ENCODE measurements at places on chromosomes 7 and 10. TPM values are rescaled to one million over a fixed set of nuclear protein-coding genes. Genes with fewer than 3 reads are reported as not detected.

- DNase-seq = no peak
Measured at GRCh38 chr10:14491811-14492210, 161.1 kb upstream of the FRMD4A start.

- DNase-seq = no peak
Measured at GRCh38 chr10:91511549-91512330, 101.6 kb downstream of the HECTD2 start.

GRCh38 chr10:114615600-114616007, 42.5 kb downstream of the ABLIM1 start:
- DNase-seq = peak; percentile 53

- no peak for DNase-seq
Measured at GRCh38 chr10:62386356-62387320, 12.5 kb downstream of the ZNF365 start.

GRCh38 chr10:34681933-34682332, 133.2 kb downstream of the PARD3 start:
- no peak for DNase-seq

DNA sequence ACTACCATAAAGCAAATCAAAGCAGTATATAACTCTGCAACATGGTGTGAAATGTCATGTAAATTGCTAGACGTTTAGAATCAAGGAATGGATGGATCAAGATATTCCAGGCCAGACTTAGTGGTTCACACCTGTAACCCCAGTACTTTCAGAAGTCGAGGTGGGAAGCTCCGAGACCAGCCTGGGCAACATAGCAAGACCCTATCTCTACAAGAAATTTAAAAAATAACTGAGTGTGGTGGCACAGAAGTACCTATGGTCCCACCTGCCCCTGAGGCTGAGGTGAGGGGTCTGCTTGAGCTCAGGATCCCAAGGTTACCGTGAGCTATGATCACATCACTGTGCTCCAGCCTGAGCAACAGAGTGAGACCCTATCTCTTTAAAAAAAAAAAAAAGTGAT, 2.8 kb upstream of the EZH2 start:
- DNase-seq = no peak

GRCh38 chr10:47047127-47047504, 135.9 kb downstream of the PTPN20 start:
- DNase-seq = no peak

DNA sequence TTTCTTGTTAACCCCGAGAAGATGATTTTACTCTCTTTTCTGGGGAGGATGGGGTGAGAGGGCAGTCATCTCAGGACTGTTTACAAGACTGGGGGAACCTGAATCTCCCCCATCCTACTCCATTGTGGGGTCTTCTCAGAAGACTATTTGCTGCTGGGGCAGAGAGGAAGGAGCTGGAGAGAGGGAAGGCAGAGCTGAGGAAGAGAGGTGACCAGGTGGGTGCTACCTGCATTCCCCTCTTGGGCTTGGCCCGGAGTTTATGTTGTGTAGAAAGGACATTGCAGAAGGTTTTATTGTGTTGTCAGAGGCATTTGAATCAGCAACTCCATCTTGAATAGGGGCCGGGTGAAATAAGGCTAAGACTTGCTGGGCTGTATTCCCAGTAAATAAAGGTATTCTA, 247.1 kb upstream of the GALNT17 start:
- no peak for DNase-seq

GRCh38 chr7:134690614-134691504, 44.2 kb downstream of the BPGM start:
- no peak for DNase-seq

GRCh38 chr7:28725045-28725642, 233.0 kb downstream of the TRIL start:
- DNase-seq = no peak

DNA sequence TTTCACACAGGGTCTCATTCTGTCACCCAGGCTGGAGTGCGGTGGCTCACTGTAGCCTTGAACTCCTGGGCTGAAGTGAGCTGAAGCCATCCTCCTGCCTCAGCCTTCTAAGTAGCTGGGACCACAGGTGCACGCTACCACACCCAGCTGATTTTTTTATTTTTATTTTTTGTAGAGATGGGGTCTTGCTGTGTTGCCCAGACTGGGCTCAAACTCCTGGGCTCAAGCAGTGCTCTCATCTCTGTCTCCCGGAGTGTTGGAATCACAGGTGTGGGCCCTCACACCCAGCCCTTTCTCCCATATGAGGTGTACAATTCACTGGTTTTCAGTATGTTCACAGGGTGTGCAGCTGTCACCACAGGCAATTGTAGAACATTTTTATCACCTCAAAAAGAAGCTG, 5.2 kb downstream of the INPP5A start:
- no peak for DNase-seq

DNA sequence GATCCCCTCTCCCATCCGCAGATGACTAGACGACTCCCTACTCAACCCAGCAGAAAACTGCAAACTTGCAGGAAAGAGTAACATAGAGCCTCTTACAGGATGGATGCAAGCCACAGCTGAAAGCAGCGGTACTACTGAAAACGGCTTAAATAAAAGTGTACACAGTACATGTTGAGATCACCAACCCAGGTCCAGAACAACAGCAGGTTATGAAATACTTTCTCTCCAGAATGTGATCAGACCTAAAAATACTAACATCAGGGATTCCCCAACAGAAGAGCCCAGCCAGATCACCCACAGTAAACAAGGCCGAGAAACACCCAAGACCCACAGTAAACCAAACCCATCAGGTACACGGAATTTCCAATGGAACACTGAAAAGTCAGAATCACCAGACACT, 13.2 kb downstream of the ATE1 start:
- no peak for DNase-seq

- no peak for DNase-seq
Measured at GRCh38 chr10:109156396-109156795, 766.9 kb downstream of the XPNPEP1 start.

GRCh38 chr10:43679509-43679908, 30.8 kb upstream of the ZNF32 start:
- DNase-seq = no peak

DNA sequence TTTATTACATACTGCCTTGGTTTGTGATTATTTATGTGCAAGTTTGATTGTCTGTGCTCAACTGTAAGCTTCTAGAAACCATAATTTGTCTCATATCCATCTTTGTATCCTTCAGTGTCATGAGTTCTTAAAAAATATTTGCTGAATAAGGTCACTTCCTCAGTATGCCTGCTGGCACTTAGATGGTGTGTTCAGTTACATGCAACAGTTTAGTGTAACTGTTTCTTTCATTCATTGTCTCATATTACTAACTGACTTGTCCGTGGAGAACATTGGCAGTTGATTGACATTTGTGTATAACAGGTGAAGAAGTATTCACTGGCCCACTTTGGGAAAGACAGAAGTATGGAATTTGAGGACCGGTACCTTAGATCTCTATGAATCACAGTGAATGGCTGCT, 236.9 kb downstream of the PRKG1 start:
- no peak for DNase-seq

DNA sequence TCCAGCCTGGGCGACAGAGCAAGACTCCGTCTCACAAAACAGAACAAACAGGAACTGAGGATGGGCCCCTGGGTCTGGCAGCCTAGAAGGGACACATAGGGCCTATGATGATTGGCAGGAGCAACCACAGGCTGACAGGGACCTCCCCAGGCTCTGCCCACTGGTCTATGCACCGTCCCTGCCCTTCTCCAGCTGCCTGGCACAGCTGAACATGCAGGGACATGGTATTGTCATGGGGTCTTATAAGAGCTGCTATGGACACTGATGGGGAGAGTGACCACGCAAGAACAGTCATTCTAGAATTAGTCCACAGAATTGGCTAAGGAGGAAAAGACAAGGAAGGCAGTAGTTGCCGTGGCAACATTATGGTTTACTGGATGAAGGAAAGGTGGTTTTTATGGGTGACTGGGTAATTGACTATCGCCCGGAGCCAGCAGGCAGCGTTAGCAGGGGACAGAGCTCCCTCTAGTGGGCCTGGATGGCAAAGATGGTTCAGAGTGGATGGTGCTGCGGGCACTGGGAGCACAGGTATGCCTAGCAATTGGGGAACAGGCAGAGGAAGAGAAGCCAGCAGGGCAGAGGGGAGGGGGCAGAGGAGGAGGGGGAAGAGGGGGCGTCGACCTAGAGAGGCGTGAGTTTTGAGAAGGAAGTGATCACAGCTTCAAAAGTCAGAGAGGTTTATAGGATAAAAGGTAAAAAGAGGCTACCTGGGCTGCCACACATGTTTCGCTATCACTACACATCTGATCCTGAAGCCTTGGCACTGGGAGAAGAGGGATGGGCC, 7.8 kb upstream of the TRIM56 start:
- DNase-seq = peak; percentile 90

- no peak for DNase-seq
Measured at GRCh38 chr10:79947083-79947415, 1.9 kb downstream of the SFTPD start.

ITGB8 gene
- total RNA-seq = not detected

CFAP58 gene
- 0.31 TPM for total RNA-seq

HOXA5 gene
- total RNA-seq = not detected

DNAJC12 gene
- total RNA-seq = 11.5 TPM

GCC1 gene
- total RNA-seq = 15.0 TPM

CCDC172 gene
- not detected for total RNA-seq

UFSP1 gene
- total RNA-seq = 1.5 TPM

LIPK gene
- total RNA-seq = not detected

SLC18A2 gene
- not detected for total RNA-seq

MYL7 gene
- total RNA-seq = not detected

ZMIZ1 gene
- 29.2 TPM for total RNA-seq

Data from activated CD4-positive, alpha-beta memory T cell treated with anti-CD3 and anti-CD28 coated beads for 36 hours (primary cell).